CD8-positive, alpha-beta memory T cell (primary cell): ENCODE measurements at places on chromosomes 13 and 19.
A peak's percentile ranks its signal among the peaks of the same experiment; 100 is the strongest.

- no peaks in the 10 kb centered on the region for H3K4me1 ChIP-seq
- no peak for DNase-seq
- no peaks in the 10 kb centered on the region for H3K36me3 ChIP-seq
These were observed 114.6 kb upstream of the ZNF91 start for GRCh38 chr19:23509686-23510450.

DNA sequence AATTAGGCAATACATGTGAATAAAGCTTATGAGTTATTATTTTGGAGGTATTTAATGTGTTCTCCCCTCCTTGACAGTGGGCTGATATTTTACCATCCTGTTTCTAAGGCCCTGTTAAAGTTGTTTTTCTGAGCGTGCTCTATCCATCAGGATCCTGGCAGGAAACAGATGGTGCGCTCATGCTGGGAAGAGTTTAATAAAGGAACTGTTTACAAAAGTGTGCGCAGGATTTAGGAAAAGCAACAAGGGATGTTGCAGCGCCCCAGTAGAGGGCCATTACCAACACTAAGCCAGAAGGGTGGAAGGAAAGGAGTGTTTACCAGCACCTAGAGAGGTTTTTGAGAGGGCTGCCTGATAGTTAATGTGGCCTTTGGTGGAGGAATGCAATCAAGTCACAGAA is 374.5 kb downstream of the KCNRG start:
- DNase-seq = no peak
- no peaks in the 10 kb centered on the region for H3K4me1 ChIP-seq
- H3K36me3 ChIP-seq = no peaks in the 10 kb centered on the region
- no peak overlapping the region for H3K4me3 ChIP-seq

- H3K27ac ChIP-seq = no peak overlapping the region
- DNase-seq = no peak
- H3K27me3 ChIP-seq = no peaks in the 10 kb centered on the region
- no peak overlapping the region for H3K4me3 ChIP-seq
These were observed 33.4 kb downstream of the ABCC4 start for GRCh38 chr13:95267662-95268342.

DNA sequence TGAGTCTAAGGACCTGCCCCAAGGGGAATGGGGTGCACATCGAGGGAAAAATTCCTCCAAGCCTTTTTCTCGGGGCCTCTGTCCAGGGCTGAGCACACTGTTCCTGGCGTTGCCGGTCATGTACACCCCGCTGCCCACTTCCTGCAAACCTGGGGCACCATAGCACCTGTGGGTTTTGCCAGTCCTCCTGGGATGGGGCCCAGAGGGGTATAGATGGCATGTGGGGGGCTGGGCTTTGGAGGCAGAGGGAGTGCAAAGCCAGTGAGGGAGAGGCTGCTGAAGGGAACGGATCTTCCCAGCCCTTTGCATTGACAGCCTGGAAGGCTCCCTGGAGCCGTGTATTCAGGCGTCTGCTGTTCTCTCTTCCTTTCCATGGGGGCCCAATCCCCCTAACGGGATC is 187.3 kb downstream of the ZNF536 start:
- no peaks in the 10 kb centered on the region for H3K4me1 ChIP-seq
- H3K36me3 ChIP-seq = no peaks in the 10 kb centered on the region
- H3K4me3 ChIP-seq = no peak overlapping the region

GRCh38 chr13:113562085-113562749 is 22.3 kb upstream of the TFDP1 start:
- H3K36me3 ChIP-seq = no peaks in the 10 kb centered on the region
- H3K27me3 ChIP-seq = no peaks in the 10 kb centered on the region
- no peak overlapping the region for H3K27ac ChIP-seq
- DNase-seq = no peak
- no peaks in the 10 kb centered on the region for H3K4me1 ChIP-seq

DNA sequence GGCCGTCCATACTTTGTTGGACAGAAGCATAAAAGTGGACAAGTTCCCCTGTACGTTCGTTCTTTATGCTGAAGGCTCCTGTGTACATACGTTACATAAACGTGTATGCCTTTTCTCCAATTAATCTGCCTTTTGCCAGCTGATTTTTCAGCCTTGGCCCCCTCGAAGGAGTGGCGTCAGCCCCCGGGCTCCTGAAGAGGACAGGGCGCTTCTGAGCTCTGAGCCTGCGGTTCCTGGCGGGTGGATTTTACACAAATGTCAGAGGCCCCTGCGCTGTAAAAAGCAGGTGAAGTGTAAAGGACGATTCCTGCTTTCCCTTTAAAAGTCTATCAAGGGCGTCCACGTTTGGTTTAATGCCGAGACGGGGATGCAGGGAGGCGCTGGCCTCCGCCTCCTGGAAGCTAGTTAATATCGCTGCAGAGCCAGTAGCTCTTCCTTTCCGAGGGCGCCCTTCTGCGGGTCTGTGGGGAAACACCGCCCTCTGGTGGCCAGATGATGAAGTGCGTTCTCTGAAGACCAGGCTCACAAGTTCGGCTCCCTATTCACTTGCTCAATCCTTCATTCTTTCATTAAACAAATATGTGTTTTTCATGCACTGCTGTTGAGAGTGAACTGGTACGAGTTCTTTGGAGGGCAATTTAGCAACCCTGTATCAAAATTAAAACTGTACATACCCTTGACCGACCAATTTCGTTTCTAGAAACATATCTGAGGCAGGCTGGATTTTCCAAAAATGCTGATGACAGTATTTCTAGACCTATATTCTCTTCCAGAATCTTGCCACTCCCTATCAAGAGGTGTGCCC is 62.0 kb downstream of the GPR12 start:
- H3K36me3 ChIP-seq = no peaks in the 10 kb centered on the region
- DNase-seq = peak; percentile 66
- H3K27ac ChIP-seq = no peak overlapping the region
- no peaks in the 10 kb centered on the region for H3K4me1 ChIP-seq
- H3K27me3 ChIP-seq = no peaks in the 10 kb centered on the region
- no peak overlapping the region for H3K4me3 ChIP-seq
